Stimulated activated CD4-positive, alpha-beta T cell treated with anti-CD3 and anti-CD28 coated beads, Interleukin-1b, Interleukin-23, amount 100 ng/mL, for 1 hour (primary cell): ENCODE measurements at places on chromosomes 2 and 18.

GRCh38 chr2:160513120-160513519, 19.5 kb upstream of the RBMS1 start:
- DNase-seq: no peak

GRCh38 chr18:24321071-24321470, 76.6 kb downstream of the OSBPL1A start:
- no peak for DNase-seq

DNA sequence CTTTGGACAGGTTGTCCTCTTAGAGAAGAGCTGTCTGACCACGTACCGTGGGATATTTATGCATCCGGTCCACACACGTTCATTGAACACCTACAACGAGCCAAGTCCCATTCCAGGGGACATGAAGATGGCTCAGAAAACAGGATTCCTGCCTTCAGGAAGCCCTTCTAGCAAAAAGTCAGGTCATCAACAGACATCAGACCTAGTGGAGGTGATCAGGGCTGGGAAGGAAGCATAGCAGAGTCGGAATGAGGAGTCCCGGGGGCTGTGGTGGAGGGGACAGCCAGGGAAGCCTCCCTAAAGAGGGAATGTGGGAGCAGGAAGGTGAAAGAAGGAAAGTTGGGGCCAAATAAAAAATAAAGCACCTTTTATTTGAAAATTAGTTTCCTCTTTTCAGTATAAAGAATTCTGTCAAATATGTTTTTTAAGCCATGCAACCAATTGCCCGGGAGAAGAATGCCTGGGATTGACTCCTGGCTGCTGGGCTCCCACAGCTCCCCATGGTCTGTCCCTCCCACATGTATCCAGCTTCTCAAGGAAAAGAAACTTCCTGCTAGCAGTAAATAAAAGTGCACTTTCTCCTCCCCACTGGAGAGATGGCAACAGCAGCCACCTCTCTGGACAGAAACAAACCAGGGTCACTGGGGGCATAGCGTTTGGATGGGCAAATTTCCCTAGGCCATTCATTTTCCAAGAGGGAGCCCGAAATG, 144.8 kb downstream of the SMAD7 start:
- DNase-seq: no peak

DNA sequence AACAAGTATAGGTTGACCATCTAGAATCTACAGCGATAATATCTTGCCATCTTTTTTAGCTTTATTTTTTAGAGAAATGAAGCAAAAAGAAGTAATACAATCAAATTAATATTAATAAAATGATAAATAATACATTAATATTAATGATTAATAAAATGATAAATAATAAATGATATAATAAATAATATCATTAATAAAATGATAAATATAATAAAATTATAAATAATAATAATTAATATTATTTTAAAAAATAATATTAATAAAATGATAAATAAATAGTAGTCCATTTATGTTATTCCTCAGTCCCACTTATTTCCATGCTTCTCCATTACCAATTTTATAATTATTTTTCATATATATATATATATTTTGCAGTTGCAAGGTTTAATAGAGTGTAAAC, 3.2 kb upstream of the REG3A start:
- DNase-seq: no peak

DNA sequence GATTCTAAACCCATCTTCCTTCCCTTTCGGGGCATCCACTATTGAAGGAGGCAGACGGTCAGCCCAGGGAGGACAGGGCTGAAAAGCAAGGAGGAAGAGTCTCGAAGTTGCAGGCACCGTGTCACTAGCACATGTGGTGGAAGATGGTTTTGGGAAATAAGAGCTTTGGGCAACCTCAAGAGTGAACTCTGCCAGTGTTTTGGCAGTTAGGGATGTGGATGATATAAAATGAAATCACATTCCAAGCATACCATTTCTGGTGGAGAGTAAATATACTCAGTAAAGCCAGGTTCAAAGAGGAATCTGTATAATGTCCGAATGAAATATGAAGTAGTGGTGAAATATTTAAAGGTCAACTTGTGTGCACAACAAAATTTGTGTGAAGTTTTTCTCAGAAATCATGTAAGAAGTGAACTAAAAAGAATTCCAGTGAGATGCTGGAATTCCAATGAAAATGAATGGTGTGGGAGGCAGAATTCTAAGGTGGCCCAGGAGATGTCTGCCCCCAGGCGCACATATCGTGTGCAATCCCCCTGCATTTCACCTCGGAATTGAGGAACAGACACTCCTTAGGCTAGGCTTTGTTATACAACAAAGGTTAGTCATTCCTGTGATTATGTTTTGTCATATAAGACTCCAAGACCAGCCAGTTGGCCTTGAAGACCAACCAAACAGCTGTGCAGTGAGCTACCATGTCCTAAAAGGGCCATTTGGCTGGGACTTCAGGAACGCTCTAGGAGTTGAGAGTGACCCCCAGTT, 147.1 kb downstream of the SH3BP4 start:
- DNase-seq: no peak

DNA sequence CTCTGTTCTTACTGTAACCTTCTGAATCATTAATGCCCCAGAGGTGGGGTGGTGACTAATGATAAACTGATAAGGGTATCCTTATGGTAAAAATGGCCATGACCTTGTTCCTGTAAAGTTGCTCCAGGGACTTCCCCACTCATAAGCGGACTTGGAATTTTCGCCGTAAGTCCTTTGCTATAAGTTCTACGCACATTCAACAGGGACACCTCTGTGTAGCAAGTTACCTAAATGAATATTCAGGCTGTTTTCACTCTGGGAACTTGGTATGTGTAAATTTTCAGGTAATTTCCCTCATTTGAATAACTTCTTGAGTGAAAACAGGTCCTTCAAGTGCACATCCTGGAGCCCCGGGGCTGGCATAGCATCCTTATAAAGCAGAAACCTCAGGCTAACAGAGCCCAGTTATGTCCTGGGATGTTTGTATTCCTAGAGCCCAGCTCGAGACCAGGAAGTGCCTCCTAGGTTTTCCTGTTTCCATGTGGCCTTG, 9.4 kb upstream of the AGFG1 start:
- no peak for DNase-seq

DNA sequence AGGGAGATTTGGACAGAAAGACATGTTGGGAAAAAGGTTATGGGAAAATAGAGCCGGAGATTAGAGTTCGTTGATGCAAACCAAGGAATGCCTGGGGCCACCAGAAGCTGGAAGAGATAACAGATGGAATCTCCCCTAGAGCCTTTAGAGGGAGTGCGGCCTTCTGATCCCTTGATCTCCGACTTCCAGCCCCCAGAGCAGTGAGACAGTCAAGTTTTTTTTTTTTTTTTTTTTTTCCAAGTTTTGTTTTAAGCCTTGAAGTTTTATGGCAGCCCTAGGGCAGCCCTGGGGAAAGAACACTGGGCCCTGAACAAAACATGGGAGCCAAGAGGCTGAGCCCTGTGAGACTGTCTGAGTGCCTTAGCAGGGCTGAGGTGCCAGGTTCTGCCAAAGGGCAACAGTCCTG, 6.5 kb downstream of the DGKD start:
- no peak for DNase-seq

DNA sequence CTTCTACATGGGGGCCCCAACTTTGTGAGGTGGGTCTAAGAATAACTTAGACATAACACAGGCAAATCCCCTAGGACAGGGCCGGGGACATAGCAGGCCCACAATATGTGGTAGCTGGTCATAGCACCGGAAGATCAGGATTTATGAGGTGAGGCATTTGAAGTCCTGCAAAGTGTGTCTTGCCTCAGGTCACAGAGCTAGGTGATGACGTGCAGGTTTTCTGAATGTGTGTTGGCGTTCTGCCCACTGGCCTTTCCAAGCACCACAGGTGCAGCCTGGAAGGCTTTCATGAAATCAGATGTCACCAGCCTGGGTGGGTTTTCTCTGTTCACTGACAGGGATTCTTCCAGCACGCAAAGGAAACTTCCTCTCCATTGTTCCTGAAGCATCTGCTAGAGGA, 119.1 kb downstream of the LRATD1 start:
- DNase-seq: no peak

DNA sequence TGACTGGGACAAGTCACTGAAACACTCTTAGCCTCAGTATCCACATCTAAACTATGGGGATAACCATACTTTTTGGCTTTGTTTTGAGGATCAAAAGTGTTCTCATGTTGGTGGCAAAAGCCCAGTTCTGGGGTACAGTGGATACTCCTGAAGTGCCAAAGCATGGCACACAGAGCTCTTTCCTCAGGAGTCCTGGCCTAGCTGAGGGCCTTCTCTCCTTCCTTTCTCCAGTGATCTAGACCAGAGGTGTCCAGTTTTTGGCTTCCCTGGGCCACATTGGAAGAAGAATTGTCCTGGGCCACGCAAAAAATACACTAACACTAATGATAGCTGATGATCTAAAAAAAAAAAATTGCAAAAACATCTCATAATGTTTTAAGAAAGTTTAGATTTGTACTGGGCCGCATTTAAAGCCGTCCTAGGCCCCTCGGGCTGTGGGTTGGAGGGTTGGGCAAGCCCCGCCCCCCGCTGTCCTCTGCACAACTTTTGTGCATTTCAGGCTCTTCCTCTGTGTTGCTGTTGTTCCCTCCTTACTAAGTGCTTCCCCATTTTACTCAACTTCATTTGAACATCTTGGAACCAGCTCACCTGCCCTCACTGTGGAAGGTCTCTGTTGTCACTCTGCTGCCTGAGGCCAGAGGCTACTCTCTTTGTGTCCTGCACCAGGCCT, 337.0 kb downstream of the CYRIA start:
- no peak for DNase-seq

GRCh38 chr2:142687075-142687474, 190.4 kb upstream of the KYNU start:
- no peak for DNase-seq

GRCh38 chr2:12044857-12045256, 298.4 kb downstream of the LPIN1 start:
- DNase-seq: no peak

- DNase-seq: no peak
These were observed 36.0 kb downstream of the SMIM21 start for GRCh38 chr18:75391279-75392225.
